ENCODE measurements at places on chromosomes 4 and X.

DNA sequence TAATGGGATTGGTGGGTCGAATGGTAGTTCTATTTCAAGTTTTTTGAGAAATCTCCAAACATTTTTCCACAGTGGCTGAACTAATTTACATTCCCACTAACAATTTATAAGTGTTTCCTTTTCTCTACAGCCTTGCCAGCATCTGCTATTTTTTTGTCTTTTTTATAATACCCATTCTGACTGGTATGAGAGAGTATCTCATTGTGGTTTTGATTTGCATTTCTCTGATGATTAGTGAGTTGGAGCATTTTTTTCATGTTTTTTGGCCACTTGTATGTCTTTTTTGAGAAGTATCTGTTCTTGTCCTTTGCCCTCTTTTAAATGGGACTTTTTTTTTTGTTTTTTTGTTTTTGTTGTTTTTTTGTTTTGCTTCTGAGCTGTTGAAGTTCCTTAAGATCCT, 200.0 kb upstream of the GK2 start:
- H3K27me3 ChIP-seq = no peaks in the 10 kb centered on the region
- H3K27ac ChIP-seq = no peak overlapping the region
- no peaks in the 10 kb centered on the region for H3K36me3 ChIP-seq
- DNase-seq = no peak
- no peaks in the 10 kb centered on the region for H3K4me1 ChIP-seq

GRCh38 chr4:141543706-141544105, 92.7 kb upstream of the IL15 start:
- H3K4me1 ChIP-seq = no peaks in the 10 kb centered on the region
- DNase-seq = no peak
- no peaks in the 10 kb centered on the region for H3K27me3 ChIP-seq
- H3K4me3 ChIP-seq = no peak overlapping the region

DNA sequence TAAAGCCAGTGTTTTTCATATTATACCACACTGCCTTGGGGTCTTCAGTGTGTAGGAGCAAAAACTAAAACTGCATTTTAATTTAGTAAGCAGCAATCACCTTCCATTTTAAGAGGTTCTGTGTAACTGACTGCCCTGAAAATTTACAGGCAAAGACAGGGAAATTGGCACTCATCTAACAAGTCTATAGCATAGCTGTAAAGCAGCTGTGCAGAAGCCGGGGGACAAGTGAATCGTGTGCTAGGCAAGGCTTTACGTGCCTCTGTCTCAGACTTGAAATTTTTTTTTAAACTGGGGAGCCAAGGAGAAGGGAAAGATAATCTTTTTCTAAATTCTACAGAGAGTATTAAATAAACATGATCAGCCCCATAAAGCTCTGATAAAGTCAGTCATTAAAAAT, 39.7 kb downstream of the TSPAN5 start:
- no peak overlapping the region for H3K27ac ChIP-seq
- no peaks in the 10 kb centered on the region for H3K36me3 ChIP-seq
- DNase-seq = no peak

DNA sequence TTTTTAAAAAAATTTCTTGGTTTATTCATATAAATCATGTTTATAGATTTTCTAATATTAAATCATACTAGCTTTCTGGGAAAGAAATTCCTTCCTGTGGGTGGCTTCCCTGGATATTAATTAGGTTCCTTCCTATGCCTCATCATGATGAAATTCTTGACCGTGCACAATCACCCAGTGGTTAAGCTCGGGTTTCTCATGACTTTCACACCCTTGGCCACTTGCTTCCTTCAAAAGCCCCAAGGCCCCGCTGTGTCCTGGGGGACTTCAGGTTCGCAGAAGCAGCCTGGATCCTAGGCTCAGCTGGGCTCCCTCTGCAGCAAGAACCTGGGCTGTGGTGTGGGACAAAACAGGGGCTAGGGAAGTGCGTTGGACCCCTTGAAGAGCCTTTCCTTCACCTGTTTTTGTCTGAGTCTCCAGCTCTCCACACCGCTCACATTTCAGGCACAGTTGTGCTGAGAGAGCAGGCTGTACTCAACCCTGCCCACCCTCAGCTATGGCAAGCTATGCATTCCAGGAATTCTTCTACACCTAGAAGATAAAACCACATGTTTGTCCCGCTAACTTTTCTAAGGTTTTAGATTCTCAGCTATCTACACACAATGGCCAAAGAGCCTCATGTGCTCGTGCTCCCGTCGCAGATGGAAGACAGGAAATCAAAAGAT, 48.9 kb upstream of the TMSB15B start:
- H3K4me1 ChIP-seq = no peaks in the 10 kb centered on the region
- H3K4me3 ChIP-seq = no peak overlapping the region
- DNase-seq = no peak

DNA sequence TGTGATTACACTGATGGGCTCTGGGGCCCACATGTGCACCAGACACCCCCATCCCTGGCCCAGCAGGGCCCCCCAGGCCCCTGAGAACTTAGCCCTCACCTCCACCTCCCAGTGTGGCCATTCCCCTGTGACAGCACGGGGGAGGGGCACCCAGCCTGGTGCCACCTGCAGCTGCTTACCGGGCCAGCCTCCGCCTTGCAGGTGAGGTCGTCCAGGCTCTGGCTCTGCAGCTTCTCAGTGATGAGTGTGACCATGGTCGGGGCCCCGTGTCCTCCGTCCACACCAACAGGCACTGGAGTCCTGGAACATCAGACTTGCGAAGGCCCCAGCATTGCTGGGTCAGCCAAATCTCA, 15.6 kb downstream of the FAM53A start:
- H3K36me3 ChIP-seq = no peaks in the 10 kb centered on the region
- H3K27me3 ChIP-seq = no peaks in the 10 kb centered on the region
- no peaks in the 10 kb centered on the region for H3K4me1 ChIP-seq
- DNase-seq = no peak
- no peak overlapping the region for H3K4me3 ChIP-seq

DNA sequence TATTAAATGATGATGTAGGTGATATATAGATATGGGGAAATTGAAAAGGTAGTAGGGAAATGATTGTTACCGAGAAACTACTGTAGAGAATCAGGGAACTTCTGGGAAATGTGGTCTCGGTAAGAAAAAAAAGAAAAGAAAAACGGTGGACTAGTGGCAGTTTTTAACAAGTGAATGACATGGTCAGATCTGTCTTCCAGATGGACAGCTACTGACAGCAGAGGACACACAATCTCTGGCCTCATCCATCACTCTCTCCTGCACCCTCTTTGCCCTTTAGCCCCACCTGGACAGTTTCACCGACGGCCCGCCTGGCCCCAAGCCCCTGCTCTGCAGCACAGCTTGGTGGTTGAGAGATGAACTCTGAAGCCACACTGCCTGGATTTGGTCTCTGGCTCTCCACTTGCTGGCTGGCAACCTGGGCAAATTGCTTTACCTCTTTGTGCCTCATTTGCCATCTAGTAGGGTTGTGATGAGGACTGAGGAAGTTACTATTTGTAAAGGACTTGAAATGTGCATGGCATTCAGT, 23.4 kb downstream of the RBM47 start:
- H3K27ac ChIP-seq = no peak overlapping the region
- DNase-seq = no peak
- no peaks in the 10 kb centered on the region for H3K4me1 ChIP-seq
- H3K4me3 ChIP-seq = no peak overlapping the region
- H3K27me3 ChIP-seq = no peaks in the 10 kb centered on the region

- no peaks in the 10 kb centered on the region for H3K4me1 ChIP-seq
- no peak overlapping the region for H3K4me3 ChIP-seq
- no peak for DNase-seq
- no peaks in the 10 kb centered on the region for H3K27me3 ChIP-seq
Measured at GRCh38 chrX:133580625-133581024, 165.3 kb upstream of the GPC4 start.

GRCh38 chrX:13081395-13082205, 37.2 kb upstream of the FAM9C start:
- peaks cover 8% of the 10 kb centered on the region for H3K27me3 ChIP-seq
- no peak overlapping the region for H3K4me3 ChIP-seq
- H3K36me3 ChIP-seq = no peaks in the 10 kb centered on the region
- no peaks in the 10 kb centered on the region for H3K4me1 ChIP-seq

- H3K27me3 ChIP-seq = peaks cover 16% of the 10 kb centered on the region
- no peaks in the 10 kb centered on the region for H3K36me3 ChIP-seq
Measured at GRCh38 chr4:1793496-1793840, 375 bp downstream of the FGFR3 start.

DNA sequence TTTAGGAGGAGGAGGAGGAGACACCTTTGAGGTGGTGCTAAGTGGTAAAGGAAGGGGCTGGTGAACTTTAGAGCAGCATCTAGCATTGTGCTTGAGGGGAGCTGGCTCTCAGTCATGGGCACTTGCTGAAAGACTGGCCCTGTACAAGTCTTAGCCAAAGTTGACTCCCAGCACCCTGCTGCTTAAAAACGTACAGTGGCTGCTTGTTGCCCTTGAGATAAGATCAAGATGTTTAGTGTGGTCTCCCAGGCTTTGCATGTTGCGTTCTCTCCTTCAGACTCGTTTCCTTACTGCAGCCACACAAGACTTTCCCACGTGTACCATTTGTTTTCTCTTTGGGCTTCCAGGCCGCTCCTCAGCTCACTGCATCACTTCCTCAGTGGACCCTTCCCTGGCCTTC, 1.8 kb downstream of the MED28 start:
- H3K4me1 ChIP-seq = no peaks in the 10 kb centered on the region
- H3K27ac ChIP-seq = no peak overlapping the region
- H3K4me3 ChIP-seq = peak overlapping the region; percentile 94

- H3K36me3 ChIP-seq = no peaks in the 10 kb centered on the region
- H3K27me3 ChIP-seq = no peaks in the 10 kb centered on the region
- no peaks in the 10 kb centered on the region for H3K4me1 ChIP-seq
Measured at GRCh38 chr4:123896446-123897071, 500.0 kb downstream of the SPRY1 start.

DNA sequence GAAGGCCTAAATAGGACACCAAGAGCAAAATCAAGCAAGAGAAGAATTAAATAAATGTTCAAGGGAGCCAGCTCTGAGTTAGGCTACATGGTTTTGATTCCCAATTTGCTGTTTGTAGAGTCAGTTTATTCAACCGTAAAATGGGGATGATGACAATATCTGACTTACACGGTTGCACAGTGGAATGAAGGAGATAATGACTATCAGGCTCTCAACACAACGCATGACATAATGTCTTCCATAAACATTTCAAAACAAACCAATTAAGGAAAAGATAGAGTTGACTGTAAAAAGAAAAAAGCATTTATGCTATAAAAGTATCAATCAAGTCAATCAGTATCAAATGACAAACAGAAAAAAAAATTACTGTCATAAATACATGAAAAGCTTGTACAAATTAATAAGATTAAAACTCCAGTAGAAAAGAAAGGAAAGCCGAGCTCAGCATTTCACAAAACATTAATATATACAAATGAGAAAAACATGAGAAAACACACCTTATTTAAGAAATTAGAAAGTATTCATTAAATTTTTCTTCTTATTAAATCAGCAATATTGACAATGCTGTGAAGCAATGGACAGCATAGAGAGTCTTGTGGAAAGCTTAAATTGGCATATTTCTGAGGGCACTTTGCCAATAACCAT, 179.0 kb downstream of the SCFD2 start:
- H3K27me3 ChIP-seq = no peaks in the 10 kb centered on the region
- no peaks in the 10 kb centered on the region for H3K36me3 ChIP-seq
- H3K27ac ChIP-seq = no peak overlapping the region
- H3K4me1 ChIP-seq = no peaks in the 10 kb centered on the region
- no peak for DNase-seq
- no peak overlapping the region for H3K4me3 ChIP-seq

DNA sequence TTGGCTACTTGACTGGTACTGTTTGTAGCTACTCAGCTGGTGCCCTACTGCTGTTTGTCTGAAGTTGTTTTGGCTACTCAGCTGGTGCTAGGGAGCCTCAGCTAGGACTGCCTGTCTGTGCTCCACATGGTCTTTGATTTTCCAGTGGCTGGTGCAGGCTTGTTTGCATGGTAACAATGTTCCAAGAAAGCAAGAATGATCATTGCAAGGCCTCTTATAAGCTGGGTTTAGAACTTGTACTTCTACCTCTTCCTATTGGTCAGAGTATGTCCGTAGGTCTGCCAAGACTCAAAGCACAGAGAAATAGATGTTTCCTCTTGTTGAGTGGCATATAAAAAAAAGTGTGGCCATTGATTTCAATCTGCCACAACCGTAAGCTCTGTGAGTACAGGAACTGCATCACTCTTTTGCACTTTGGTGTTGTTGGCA, 17.6 kb downstream of the NFKB1 start:
- H3K36me3 ChIP-seq = no peaks in the 10 kb centered on the region
- H3K27me3 ChIP-seq = no peaks in the 10 kb centered on the region
- no peak for DNase-seq
- no peak overlapping the region for H3K27ac ChIP-seq

- peaks cover under 1% of the 10 kb centered on the region for H3K27me3 ChIP-seq
- no peak for DNase-seq
- no peak overlapping the region for H3K4me3 ChIP-seq
- no peaks in the 10 kb centered on the region for H3K36me3 ChIP-seq
Measured at GRCh38 chrX:110881971-110882370, 86.4 kb upstream of the CHRDL1 start.

- no peak overlapping the region for H3K27ac ChIP-seq
- no peaks in the 10 kb centered on the region for H3K36me3 ChIP-seq
- no peaks in the 10 kb centered on the region for H3K27me3 ChIP-seq
- H3K4me1 ChIP-seq = no peaks in the 10 kb centered on the region
- no peak for DNase-seq
- no peak overlapping the region for H3K4me3 ChIP-seq
Measured at GRCh38 chr4:185925910-185926360, 113.9 kb upstream of the SORBS2 start.

- H3K4me3 ChIP-seq = peak within 1 kb of the TSS; percentile 13
- no peak for DNase-seq
- no peaks in the 10 kb centered on the region for H3K27me3 ChIP-seq
- no peaks in the 10 kb centered on the region for H3K4me1 ChIP-seq
- peak within 1 kb of the TSS; percentile 55 for H3K27ac ChIP-seq
Measured at GRCh38 chrX:15269618-15270521, at the start of gene ASB9. ASB9 (minus strand) TSS chrX:15270083; CDS start chrX:15269874, 209 bp downstream.

DNA sequence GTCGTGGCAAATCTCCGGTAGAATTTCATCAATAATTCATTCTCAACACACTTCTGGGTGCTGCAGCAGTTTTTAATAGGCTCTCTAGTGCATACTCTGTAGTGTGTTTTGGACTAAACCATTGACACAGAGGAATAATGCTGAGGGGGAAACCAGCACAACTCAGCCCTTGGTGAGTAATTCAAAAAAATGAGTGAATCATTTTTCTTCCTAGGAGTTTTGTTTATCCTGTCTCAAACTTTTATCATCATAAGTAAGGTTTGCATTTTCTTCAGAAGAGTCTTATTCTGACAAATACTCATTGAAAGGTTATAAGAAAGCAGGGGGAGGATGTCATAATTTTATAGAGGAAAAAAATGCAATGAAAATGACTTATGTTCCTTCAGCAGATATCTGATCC, 2542.7 kb downstream of the PCDH7 start:
- H3K36me3 ChIP-seq = no peaks in the 10 kb centered on the region
- no peak overlapping the region for H3K27ac ChIP-seq
- H3K27me3 ChIP-seq = no peaks in the 10 kb centered on the region
- no peak overlapping the region for H3K4me3 ChIP-seq
- no peaks in the 10 kb centered on the region for H3K4me1 ChIP-seq
